Astrocyte of the hippocampus (primary cell): ENCODE measurements at places on chromosomes 2 and 18.

- peak; percentile 69 for DNase-seq
Observed at GRCh38 chr18:79453816-79454735, 58.3 kb downstream of the NFATC1 start.

GRCh38 chr2:69298261-69298660 is 88.8 kb downstream of the GFPT1 start:
- DNase-seq, result peak; percentile 84

DNA sequence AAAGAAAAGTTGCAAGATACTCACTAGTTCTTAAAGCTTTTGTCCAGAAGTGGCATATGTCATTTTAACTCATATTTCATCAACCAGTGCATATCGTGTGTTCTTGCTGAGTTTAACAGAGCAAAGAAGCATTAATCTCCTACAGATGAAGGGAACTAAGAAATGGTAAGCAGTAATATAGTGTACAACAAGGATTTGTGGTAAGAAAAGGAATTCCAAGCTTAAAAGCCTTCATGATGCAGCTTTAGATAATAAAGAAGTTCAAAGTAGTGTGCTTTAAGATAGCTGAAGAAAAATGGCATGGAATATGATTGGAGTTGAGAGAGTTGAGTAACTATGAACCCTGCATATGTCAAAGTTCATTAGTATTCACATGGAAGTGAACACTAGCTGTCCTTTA is 649.8 kb upstream of the FSHR start:
- no peak for DNase-seq

DNA sequence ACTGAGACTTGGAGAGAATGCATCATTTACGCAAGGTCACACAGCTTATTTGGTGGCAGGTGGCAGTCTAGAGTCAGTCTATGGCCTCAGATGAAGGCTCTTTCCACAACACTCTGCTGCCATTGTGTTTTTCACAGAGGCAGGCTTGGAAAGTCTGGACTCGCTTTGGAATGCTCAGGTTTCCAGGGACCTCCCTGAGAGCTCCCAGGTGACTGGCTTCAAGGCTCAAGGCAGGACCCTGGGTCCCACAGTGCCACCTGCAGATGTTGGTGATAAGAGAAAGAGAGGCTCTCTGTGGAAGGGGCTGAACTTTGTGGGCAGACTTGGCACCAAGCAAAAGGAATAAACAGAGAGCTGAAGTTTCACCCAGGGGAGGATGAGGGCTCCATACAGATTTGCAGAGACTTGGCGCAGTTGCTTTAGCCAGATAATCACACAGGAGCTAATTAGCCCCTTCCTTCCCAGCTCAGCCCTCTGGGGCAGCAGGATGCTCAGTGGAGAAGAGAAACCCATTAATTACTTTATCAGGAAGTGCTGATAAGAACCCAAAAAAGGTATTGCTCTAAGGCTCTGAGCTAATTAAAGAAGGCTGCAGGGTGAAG is 103.5 kb downstream of the LBH start:
- no peak for DNase-seq
